ENCODE measurements at places on chromosomes 6 and 20.

GRCh38 chr20:24043294-24043693 is 54.7 kb upstream of the GGTLC1 start:
- no peak for DNase-seq

DNA sequence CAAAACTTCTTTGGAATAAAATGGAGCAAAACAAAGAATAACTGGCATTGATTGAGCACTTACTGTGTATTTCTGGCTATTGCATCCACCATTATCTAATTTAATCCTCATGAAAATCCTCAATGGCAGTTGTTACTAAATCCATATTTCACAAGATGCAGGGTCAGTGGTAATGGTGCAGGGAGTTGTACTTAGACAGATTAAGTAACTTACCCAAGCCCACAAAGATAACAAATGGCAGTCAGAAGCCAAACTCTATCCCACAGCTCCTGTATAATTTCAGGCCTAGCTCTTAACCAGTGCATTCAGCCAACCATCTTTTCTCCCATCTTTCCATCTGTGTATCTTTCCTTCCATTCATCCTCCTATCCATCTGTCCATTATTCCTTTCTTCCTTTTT is 29.3 kb upstream of the SSTR4 start:
- no peak for DNase-seq

- no peak for DNase-seq
Measured at GRCh38 chr6:170269846-170270541, 20.9 kb downstream of the DLL1 start.

DNA sequence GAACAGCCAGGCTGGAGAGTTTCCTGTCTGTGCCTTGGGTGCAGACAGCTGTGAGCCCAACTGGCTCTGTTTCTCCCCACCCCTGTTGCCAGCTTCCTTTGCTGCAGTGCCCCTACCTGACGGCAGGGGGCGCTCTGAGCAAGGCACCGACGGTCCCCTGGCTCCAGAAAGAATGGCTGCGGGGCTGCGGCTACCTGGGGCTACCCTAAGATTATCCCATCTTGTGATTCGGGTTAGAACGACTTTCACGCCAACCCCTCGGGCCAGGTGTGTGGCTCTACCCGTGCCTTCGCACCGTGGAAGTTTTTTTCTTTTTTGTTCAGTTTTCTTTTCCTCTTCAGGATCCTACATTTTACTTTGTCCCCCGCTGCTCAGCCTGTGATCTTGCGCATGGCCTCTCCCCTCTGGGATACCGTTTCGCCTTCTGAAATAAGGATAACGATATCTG is 33.4 kb upstream of the AAR2 start:
- peak; percentile 66 for DNase-seq

- no peak for DNase-seq
Measured at GRCh38 chr6:147909640-147910039, 401.1 kb downstream of the SAMD5 start.

GRCh38 chr6:113907102-113907815 is 50.1 kb downstream of the MARCKS start:
- no peak for DNase-seq

- DNase-seq = no peak
Measured at GRCh38 chr6:8240301-8240700, 138.0 kb upstream of the EEF1E1 start.

GRCh38 chr20:8094850-8095249 is 37.2 kb upstream of the PLCB1 start:
- DNase-seq = no peak

DNA sequence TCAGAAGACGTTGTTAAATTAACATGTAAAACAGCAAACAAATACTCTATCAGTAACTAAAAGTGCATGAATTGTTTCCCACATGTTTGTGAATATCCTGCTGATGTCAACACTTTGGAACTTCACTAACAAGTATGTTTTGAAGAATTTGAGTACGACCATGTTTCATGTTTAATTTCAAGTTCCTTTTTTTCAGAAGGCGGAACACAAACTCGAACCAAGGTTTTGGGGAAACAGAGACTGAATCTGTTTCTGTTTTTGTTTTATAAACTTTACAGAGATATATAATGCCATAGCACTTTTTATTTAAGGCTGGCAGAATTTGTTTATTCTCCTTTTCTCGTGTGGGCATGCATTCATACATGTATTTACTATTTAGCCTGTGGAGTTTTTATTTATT is 509.3 kb upstream of the CITED2 start:
- no peak for DNase-seq

DNA sequence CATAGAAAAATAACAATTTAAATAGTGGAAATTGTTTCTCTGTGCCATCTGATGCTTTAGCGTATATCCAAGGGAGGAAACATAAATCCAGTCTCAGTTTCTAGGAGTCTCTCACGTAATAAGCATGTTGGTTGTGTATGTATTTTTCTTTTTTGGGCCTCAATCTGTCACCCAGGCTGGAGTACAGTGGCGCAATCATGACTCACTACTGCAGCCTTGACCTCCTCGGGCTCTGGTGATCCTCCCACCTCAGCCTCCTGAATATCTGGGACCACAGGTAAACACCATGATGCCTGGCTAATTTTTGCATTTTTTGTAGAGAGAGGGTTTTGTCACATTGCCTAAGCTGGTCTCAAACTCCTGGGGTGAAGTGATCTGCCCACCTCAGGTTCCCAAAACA is 78.6 kb upstream of the PLN start:
- no peak for DNase-seq

DNA sequence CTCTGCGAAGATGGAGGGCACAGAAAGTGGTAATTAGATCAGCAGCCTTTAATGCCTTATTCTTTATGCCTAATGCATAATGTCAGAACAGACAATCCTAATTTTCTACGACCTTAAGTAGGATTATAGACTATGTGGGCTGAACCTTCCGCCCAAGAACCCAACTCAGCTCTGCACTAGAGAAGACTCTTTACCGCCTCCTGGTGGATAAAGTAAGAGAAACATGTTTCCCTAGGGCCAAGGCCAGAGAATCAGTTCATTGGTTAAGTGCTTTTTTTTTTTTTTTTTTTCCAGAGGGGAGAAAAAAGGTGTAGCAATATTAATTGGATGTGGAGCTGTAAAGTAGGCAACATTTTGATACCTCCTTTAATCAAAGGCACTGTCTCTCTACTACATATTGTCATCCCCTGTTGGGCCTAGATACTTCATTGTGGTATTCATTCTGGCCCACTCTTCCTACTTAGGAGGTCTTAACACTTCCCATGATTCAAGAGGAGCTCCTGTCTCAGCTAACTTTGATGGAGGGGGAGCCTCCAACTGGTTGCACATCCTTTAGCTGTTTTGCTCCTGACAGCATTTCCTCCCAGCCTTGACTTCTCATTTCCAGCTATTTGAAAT is 124.9 kb upstream of the NRN1 start:
- peak; percentile 16 for DNase-seq

DNA sequence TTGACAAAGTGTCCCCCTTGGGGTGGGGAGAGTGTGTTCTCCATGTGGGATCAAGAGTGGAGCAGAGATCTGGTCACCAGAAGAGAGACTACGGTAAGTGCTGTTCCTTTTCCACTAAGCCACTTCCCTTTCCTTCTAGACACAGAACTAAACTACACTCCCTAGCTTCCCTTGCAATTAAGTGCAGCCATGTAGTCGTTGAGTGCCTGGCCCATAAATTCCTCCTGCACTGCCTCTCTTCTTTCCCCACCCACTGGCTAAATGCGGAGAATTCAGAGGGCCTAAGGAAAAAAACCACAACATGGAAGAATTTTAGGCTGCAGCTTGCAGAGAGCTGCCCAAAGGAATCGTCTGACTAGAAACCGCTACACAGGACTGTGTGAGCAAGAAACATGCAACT is 1.5 kb downstream of the WDR27 start:
- DNase-seq = no peak

DNA sequence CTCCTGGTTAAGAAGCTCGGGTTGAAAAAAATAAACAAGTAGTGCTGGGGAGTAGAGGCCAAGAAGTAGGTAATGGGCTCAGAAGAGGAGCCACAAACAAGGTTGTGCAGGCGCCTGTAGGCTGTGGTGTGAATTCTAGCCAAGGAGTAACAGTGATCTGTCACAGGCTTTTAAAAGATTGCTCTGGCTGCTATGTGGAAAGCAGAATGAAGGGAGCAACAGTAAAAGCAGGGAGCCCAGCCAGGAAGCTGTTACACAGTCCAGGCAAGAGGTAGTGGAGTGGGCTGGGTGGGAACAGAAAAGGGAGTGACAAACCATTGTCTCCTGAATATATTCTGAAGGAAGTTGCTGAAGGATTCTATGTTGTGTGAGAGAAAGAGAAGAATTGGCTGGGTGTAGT is 2.0 kb downstream of the HFE start:
- DNase-seq = no peak

GRCh38 chr6:39518221-39518620 is 195.7 kb upstream of the KCNK16 start:
- DNase-seq = no peak

DNA sequence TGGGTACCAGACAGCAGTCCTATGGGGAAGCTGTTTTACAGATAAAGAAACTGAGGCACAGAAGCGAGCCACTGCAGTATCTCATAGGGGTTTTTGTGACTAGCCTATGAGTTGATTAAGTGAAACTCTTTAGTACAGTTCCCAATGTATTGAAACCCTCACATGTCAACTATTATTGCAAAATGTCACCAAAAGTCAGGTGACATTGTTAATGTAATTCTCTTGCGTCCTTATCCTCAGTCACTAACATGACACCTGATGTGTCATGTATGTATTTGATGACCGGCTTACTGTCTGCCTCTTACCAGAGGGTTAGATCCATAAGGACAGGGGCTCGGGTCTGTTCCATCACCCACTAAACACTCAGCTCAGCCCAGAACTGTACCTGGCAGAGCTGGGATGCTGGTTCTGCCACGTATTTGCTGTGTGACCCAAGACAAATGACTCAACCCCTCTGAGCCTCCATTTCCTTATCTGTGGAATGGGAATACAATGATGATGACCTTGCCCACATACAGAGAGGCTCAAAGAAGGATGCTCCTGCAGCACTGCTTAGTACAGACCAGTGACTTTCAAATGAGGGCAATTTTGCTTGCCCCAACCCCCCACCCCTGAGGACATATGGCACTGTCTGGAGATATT is 32.9 kb downstream of the PREX1 start:
- DNase-seq = no peak

DNA sequence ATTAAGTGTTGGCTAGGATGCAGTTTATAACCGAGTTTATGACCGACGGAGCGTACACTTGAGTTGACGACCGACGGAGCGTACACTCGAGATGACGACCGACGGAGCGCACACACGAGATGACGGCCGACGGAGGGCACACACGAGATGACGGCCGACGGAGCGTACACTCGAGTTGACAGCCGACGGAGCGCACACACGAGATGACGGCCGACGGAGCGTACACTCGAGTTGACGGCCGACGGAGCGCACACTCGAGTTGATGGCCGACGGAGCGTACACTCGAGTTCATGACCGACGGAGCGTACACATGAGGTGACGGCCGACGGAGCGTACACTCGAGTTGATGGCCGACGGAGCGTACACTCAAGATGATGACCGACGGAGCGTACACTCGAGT is 119.8 kb downstream of the HUS1B start:
- DNase-seq = no peak

DNA sequence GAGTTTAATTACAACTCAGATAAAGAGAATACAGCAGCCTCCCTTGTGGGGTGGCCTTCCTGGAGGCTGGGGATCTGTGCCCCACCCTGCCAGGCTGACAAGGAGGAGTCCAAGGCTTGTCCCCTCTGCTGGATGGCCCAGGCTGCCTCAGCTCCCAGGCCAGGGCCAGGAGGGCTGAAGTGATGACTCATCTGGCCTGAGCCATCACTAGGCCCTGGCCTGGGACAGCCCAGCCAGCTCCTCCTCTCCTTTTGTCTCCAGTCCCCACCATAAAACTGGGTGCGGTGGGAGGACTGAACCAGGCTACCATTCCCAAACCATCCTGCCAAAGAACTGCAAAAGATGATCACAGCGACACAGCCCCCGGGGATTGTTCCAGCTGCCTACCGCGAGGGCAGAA is 15.0 kb downstream of the GRM4 start:
- DNase-seq = no peak

DNA sequence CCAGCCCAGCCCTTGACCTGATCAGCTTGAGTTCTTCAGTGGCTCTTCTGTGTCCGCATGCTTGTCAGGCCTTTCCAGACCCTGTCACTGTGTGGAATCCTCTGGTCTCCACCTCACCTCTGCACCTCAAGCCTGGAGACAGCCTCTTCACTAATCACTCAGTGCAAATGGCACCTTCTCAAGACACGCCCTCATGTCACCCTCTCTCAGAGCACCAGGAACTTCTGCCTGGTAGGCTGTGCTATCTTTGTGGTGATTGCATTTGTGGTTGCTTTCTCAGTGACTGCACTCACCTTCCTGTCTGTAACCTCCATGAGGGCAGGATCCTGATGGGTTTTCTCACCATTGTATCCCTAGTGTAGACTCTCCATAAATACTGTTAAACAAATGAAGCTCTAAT is 435.2 kb upstream of the CDH4 start:
- no peak for DNase-seq

- no peak for DNase-seq
Measured at GRCh38 chr6:20931093-20931492, 396.8 kb downstream of the CDKAL1 start.

DNA sequence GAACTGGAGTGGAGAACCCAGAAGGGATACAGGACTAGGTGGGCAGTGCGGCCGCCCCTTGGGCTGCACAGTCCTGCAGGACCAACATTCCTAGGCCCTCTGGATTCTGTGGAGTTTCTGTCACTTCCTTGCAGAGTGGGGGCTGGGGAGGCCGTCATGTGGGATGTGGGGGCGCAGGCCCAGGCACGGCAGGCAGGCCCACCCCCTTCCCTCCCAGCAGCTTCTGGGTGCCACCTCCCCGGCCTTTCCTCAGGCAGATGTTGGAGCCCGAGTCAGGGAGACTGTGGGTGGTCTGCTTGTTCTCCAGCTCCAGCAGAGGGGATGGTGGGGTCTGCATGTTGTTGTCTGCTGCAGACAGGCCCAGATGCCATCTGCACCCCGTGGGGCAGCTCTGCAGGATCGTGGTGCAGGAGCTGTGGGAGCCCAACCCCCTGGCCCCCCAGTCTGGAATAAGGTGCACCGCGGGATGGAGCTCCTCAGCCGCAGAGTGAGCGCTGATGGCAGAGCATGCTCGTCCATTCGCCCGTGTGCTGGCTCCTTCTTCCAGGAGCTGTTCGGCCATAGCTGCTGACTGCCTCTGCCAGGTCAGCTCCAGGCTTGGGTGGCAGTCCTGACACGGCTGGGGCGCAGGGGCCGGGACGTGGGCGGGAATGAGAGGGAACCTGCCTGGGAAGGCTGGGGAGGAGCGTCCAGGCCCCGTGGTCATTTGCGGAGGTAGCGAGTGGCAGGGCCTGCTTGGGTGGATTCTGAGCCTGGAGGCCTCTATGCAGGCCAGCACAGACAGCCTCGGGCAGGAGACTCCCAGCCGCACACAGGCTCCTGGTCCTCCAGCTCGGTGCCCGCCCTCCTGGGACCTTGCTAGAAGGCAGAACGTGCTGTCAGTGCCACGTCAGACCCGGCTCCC is 18.1 kb downstream of the SLC17A9 start:
- DNase-seq = no peak

DNA sequence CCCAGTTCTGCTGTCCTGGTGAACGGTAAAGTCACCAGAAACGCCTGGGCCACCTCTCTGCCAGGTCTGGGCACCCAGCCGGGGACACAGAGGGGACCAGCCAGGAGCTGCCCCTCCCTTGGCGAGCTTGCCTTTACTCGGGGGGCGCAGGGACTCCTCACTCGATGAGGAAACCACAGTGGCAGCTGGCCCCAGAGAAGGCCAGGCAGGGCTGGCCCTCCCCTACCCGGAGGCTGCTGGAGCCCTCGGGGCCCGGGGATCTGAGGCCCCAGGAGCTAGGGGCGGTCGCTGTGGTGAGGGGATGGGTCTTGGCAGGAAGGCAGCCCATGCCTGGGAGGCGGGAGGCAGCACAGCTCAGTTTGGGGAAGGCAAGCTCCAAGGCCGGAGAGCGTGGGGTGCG is 80.4 kb upstream of the SLCO4A1 start:
- DNase-seq = no peak

GRCh38 chr6:89260310-89260709 is 43.2 kb upstream of the GABRR1 start:
- peak; percentile 3 for DNase-seq

All from globus pallidus (tissue), 1 donor.